Activated CD4-positive, alpha-beta memory T cell treated with anti-CD3 and anti-CD28 coated beads for 36 hours (primary cell): ENCODE measurements at places on chromosomes 4 and X. TPM values are rescaled to one million over a fixed set of nuclear protein-coding genes. Genes with fewer than 3 reads are reported as not detected.
A peak's percentile ranks its signal among the peaks of the same experiment; 100 is the strongest.

The MAGEB2 gene
- total RNA-seq = not detected

The PDCL2 gene
- not detected for total RNA-seq

The TMEM35A gene
- not detected for total RNA-seq

The NPNT gene
- not detected for total RNA-seq

The HTN1 gene
- total RNA-seq = not detected

The RNF212 gene
- 1.4 TPM for total RNA-seq

The CCNQ gene
- total RNA-seq = 18.1 TPM

DNA sequence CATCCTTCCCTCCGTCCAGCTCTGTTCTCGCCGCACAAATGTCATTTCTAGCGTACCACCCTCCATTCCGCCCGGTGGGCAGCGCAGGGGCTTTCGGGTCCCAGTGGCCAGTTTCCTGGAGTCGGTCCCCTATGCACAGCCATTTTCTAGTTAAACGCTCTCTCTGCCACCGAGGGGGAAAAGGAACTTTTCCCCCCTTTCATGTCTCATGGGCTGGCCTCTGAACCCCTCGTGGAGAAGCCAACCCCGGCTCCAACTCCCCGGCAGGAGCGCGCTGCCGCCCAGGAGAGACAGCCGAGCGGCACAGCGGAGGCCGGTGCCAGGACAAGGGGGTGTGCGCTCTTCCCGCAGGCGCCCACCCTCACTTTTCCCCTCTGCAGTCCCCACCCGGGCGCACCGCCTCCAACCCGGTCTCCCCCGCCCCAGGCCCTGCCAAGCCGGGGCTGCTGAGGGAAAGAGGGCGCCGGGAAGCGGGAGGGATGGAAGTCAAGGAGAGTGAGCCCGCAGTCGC lies 662 bp downstream of the APBB2 start:
- no peak for DNase-seq

GRCh38 chr4:139857021-139857420 lies 191.4 kb downstream of the MGST2 start:
- DNase-seq = no peak

- no peak for DNase-seq
Measured at GRCh38 chr4:53592686-53593501, 1.6 kb upstream of the LNX1 start.

DNA sequence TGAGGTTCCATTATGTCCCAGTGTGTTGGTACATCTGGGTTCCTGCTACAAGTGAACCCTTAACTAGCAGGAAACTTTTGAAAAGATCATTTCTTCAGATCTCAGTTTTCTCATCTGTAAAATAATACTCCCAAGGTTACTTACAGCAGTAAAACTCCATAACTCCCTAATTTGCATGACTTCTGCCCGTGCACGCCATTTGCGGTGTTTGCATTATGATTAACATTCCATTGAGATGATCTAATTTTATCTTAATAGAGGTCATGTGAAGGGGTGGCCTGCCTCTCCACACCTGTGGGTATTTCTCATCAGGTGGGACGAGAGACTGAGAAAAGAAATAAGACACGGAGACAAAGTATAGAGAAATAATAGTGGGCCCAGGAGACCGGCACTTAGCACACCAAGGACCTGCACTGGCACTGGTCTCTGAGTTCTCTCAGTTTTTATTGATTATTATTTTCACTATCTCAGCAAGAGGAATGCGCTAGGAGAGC lies 219.8 kb downstream of the TLL1 start:
- no peak for DNase-seq

DNA sequence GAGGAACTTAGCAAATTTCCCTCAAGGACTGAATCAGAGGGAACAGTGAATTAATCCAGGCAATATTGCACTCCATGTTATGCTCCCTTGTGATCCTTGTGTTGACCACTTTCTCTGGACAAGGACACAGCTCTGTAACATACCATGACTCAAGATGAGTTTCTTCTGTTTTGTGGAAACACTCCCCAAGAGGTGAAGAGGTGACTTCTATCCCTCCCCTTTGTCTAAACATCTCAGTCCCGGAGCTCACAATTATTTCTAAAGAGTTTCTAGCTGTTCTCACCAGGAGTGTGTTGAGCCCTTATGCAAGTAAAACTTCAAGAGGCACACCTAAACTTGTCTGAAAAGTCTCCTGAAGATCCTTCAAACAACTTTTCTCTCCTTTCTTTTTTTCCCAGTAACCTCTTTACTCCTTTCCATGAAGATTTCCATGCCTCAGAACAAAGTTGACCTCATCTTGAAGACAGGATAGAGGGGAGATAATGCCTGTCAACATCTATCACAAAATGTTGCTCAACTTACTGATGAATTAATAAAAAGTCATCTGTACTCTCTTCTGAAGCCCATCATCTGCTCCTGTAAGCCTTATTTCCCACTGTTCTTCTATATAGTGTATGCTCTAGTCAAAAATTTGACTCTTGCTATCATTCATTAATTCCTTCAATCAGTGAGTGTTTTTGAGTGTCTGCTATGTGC lies 429.1 kb downstream of the SPRY1 start:
- no peak for DNase-seq

DNA sequence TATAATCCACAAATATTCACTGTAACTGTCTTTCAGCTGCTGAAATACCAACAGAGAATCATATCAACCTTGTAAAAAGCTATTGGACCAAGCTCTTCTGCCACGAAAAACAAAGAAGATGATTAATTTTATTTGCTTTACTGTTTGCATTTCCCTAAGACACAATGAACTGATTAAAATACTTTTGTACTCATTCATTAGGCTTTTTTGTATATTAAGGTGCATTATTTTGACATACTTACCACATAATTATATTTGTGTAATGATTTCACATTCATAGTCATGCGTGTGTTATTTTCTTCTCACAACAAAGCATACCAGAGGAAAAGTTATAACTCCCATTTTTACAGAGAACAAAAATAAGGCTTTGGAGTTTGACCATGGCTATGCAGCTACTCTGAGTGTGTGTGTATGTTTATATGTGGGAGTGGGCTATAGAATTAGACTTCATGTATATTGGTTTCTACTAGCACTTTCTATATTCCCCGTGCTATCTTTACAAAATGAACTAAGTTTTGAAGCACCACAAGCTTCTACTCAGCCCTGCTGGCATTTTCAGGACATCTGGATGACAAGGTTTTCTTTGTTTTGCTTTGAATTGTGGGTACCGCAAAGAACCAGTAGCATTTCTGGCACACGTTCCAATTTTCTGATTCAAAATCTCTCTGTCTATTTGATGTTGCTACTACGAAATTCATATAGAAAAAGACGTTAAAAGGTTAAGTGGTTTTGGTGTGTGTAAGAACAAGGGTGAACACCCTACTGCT lies 11.0 kb upstream of the FGF5 start:
- no peak for DNase-seq

DNA sequence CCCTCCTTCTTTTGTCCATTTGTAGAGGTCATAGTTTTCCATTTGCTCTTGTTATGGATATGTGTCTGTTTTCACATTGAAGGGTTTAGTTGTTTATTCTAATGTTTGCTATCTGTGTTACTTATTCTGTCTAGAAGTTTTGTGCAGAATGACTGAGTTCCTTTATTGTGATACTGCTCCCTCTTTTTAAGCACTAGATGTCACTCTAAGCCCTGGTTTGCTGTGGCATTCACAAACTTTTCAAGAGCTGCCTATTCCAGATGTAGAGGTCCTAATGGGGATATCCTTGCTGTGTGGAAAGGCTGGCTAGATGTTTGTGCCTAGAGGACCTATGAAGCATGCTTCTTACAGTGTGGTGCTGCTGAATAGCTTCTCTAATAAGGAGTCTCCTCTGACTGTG lies 338.6 kb downstream of the SPIN4 start:
- DNase-seq = no peak

DNA sequence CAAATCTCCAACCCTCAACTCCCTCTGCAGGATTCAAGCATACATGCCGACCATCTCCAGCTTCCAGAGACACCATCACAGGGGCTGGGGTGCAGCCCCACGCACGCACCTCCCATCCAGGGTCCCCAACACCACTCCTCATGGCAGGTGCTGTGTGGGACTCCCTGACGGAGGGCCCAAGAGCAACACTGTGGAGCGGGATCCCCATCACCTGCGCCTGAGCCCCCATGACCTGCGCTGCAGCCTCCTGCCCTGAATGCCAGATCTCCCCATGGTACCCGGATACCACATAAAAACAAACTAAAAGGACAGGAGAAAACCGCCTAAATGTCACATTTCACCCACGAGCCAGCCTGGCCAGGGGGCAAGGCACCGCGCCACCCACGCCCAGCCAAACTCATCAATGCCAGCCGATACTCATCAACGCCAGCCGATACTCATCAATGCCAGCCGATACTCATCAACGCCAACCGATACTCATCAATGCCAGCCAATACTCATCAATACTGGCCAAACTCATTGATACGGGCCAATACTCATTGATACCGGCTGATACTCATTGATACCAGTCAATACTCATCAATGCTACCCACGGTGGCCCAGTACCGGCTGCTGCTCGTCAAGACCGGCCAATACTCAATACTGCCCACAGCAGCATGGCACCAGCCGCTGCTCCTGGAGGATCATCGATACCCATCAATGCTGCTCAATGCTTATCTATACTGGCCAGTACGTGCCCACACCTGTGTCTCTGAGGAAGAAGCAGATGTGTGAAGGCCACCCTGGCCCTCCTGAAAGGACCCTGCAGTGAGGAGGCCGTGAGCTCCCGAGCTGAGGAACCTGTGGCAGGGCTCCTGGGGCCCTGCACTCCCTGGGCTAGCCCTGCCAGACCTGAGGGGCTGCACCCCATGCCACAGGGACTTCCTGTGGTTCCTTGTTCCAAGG lies 6.2 kb downstream of the CTBP1 start:
- no peak for DNase-seq

DNA sequence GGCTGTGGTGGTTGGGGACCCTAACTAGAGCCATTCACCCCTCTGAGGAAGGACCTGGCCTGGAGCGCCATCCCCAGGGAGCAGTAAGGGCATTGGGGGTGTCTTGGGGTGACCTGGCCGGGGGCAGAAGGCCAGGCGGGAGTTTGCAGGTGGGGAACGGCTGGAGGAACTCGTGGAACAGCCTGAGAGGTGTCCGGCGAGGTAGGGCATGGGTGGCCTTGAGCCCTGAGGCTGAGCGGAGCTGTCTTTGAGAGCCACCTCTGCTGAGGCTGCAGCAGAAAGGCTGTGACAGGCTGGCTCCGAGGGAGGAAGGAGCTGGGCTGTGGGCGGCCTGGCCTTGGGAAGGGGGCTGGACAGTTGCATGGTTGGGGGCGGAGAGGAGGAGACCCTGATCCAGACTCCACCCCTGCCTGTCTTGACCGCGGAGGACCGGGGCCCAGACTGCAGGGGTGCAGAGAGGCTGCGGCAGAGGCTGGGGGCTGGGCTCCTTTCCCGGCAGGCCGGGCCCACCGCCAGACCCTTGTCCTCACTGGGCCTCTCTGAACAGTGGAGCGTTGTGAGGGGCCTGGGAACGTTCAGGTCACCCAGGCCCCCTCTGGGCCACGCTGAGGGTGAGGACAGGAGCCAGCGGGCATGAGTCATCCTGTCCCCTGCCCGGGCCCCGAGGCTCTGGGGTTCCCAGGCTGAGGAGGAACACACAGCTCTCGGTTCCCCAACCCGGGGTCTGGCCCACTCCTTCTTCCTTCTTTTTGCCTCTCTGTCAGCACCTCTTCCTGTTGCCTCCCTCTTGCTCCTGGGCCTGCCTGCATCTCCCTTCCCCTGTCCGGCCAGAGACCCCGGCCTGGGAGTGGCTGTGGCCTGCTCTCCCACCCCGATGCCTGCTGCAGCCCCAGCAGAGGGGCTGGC lies 8.1 kb downstream of the SH3BP2 start:
- peak; percentile 47 for DNase-seq

DNA sequence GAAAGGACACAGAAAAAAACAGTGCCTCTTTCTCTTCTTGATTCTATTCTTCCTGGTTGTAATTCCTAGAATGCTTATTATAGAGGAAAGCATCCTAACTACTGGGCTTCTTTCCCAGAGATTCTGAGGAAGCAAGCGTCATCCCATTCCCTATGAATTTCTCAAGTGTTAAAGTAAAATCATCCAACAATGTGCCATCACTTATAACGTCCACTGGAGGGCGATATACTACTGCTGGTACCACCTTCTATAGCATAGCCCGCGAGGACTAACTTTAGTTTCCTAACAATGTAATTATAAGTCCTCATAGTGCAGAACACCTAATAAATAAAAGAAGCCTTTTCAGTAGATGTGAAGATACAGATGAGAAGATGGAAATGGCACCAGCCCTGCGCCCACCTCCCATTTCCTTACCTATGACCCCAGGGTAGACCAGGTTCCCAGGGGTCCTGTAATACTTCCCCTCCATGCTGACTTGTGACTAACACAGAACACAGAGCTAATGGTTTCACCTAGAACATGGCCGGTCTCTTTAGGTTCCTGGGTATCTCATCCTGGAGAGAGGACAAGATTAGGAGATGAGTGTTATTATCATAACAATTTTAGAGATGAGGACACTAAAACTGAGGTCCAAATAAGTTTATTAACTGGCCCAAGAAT lies 4.2 kb downstream of the CENPVL3 start:
- no peak for DNase-seq

GRCh38 chrX:2500091-2500802 lies 529 bp downstream of the DHRSX start:
- DNase-seq = peak; percentile 41

DNA sequence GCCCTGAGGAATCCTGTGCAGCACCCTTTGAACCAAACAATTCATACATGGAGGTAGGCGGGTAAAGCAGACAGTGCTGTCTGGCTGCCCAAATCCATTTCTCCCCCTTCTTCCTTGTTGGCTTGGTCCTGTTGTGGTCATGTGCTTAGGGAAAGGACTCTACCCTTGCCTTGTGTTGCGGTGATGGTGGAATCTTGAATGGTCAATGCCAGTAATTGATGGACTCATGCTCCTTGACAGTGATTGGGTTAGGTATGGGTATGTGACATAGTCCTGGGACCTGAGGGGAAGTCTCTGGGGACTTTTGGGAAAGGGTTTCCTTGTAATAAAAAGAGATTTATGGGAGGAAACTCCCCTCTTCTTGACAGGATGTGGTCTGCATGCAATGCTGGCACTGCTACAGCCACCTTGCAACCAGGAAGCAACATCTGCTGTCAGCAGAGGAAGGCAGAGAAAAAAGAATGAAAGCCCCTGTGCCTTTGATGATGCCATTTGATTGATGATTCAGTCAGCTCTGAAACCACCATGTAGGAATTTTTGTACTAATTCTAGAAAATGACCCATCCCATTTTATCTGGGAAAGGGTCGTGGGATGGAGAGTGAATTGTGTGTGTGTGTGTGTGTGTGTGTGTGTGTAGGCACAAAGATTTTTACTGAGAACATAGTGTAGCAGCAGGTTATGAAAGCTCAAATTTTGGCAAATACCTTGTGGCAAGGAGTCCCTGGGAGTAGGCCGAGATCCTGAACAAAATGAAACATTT lies 30.0 kb upstream of the HUWE1 start:
- DNase-seq = peak; percentile 78

DNA sequence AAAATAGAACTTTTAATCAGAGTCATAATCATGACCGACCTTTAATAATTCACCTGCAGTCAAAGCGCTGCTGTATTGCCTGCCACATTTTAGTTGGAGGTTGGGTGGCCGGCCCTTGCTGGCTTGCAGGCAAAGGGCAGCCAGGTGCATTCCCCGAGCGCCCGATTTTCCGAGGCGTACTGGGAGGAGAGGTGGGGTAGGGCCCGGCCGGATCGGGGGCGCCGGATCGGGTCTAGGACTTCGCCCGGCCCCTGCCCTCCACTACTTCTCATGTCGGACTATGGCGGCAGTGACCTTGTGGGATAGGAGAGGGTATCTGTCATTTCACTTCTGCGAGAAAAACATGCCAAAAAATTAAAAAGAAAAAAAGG lies 2.5 kb upstream of the RS1 start:
- DNase-seq = peak; percentile 34

GRCh38 chrX:9091258-9091657 lies 57.3 kb upstream of the FAM9B start:
- DNase-seq = no peak
